ENCODE measurements at places on chromosomes 2 and 18.

- no peak for DNase-seq
These were observed 11.2 kb downstream of the ZNF385B start for GRCh38 chr2:179850188-179850587.

DNA sequence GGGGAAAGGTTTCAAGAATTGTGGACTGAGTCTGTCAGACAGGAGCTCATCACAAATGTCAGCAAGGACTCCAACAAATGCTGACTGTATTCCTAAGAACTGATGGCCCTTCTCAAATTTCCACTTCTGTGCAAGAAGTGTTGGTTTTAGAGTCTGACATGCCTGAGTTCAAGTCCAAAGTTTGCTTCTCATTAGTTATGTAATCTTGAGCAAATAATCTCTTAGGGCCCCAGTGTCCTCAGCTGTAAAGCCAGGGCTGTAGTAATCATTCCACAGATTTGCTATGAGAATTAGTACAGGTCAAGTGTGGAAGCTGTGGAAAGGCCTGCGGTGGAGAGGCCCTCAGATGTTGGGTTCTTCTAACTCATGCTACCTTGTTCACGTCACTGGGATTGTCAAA is 23.9 kb downstream of the MEP1B start:
- DNase-seq = no peak

DNA sequence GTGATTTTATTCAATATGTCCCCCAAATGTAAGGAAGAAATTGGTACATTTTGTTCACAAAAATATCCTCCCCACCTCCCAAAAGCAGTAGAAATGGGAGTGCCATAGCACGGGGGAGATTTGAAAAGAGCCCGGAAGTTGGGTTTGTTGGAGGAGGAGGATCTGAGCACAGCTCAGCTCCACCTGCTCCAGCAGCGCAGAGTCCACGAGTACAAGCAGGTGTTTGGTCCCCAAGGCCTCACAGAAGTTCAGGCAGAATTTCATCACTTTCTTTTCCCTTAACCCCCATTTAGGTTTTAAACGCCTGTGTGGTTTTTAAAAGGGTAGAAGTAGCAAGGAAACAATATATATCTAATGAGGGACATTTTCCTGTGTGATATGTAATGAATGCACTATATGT is 56.0 kb downstream of the TRAPPC12 start:
- no peak for DNase-seq

DNA sequence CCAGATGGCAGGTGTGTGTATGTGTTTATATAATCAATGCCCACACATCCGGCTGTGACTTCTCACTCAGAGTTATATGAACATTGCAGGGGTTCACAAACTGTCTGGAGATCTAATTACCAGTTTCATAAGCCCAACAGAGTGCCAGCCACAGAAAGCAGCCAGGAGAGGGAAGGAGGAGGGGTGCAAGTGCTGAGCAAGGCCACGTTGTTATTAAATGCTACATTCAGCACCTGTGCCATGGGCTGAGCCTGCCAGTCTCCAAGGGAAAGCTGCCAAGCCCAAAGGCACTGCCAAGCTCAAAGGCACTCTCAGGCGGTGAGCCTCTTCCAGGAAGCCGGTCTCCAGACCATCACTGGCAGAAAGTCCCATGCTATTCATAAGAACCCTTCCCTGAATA is 17.4 kb downstream of the XDH start:
- no peak for DNase-seq

- no peak for DNase-seq
These were observed 15.6 kb upstream of the SNED1 start for GRCh38 chr2:240982821-240983281.

GRCh38 chr2:238615187-238615586 is 188.5 kb downstream of the ASB1 start:
- no peak for DNase-seq

DNA sequence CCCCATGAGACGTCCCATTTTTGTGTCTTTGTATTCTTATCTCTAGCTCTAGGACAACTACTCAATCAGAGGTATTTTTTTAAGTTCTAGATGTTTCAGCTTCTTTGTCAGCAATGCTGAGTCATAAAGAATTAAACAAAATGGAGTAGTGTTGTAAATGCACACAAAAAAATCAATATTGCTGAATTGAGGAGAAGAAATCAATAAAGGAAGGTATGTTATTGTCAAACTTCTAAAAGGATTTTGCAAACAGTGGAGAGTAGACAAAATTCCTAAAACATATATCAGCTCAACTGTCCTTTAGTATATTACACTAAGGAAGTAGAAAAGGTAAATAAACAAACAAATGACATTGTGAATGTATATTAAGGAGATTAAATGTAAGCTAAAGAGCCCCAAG is 726.1 kb upstream of the NRXN1 start:
- no peak for DNase-seq

- DNase-seq = no peak
These were observed 1583.4 kb upstream of the PIK3C3 start for GRCh38 chr18:40371673-40372072.

- no peak for DNase-seq
These were observed 281.1 kb upstream of the TRIB2 start for GRCh38 chr2:12435430-12436222.

DNA sequence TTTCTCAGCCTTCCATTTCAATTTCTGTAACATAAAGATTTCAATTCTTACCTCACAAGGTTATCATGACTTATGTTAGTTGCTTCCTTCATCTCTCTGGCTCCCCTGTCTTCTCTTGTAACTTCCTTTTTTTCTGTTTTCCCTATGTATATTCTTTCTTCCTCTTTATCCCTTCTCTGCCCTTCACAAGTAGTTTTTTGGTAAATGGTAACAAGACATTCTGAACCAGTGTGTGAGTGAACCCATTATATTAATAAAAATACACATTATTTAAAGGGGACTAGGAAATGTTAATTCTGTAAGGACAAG is 8.4 kb downstream of the ACSL3 start:
- no peak for DNase-seq

- no peak for DNase-seq
These were observed 110.5 kb downstream of the DYSF start for GRCh38 chr2:71563872-71564271.

DNA sequence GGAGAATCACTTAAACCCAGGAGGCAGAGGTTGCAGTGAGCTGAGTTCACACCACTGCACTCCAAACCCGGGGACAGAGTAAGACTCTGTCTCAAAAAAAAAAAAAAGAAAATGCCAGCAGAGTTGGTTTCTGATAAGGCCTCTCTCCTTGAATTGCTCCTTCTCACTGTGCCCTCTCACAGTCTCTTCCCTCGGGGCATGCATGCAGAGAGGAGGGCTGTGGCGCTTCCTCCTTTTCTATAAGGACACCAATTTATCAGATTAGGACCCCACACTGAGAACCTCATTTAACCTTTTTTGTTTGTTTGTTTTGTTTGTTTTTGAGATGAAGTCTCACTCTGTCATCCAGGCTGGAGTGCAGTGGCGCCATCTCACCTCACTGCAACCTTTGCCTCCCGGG is 110.5 kb downstream of the ZFP36L2 start:
- no peak for DNase-seq

GRCh38 chr2:233331536-233331935 is 22.8 kb upstream of the DGKD start:
- DNase-seq = peak; percentile 55

DNA sequence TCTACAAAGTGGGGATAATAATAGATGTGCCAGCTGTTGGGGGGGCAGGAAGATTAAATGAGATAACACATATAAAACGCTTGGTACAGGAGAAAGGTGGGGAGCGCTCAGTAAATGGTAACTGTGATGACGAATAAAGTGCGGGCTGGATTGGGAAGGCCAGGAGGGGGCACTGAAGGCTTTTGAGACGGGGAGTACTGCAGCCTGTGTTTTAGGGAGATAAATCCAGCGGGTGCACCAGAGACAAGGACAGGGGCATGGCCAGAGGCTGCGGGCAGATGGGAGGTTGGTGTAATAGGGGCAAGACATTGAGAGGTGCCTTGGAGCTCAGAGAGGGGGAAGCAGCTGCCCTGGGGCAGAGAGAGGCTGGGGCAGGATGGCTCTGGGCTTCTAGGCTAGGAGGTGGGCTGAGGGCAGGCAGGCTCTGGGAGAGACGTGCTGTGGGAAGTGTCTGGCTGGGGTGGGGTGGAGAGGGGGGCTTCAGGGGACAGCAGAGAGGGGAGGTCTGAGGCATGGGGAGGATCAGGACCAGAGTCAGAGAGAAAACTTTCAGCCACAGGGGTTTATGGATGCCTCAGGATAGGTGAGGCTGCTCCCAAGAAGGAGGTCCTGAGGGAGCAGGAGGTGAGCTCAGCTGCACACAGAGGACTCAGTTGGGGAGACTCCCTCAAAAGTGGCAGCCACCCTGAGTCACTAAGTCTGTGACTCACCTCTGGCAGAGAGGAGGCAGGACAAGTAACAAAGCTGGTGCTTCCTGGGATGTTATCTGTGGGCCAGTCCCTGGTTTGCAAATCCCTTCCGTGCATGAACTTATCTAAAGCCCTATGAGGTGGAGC is 18.8 kb downstream of the TEX44 start:
- DNase-seq = no peak

GRCh38 chr2:69285379-69285894 is 101.6 kb downstream of the GFPT1 start:
- no peak for DNase-seq

GRCh38 chr18:14908541-14908940 is 160.6 kb downstream of the ANKRD30B start:
- DNase-seq = no peak

- no peak for DNase-seq
These were observed 33.4 kb upstream of the CLASP1 start for GRCh38 chr2:121682396-121683298.

GRCh38 chr2:172596776-172597175 is 40.9 kb downstream of the PDK1 start:
- DNase-seq = no peak

DNA sequence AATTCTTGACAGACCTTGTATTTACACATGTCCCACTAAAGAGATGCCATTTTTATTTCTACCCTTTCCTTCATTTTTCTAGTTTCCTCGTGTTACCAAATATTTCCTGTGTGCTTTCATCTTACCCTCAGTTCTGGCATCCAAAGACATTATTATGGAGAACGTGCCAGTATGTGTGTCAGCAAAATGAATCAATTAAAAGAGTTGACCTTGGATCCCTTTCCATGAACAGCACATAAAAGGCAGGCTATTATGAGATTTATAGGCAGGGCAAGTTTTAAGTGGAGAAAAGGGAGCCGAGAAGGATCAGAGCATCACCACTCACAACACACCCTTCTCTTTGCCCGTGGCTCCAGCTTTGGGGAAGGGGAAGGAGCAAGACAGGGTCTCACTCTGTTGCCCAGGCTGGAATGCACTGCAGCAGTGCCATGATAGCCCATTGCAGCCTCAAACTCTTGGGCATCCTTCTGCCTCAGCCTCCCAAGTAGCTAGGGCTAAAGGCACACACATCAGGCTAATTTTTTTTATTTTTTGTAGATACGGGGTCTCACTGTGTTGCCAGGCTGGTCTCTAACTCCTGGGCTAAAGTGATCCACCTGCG is 149.9 kb downstream of the GFPT1 start:
- DNase-seq = no peak

GRCh38 chr2:222518570-222519381 is 94.4 kb downstream of the SGPP2 start:
- no peak for DNase-seq

- no peak for DNase-seq
These were observed 14.5 kb downstream of the CABYR start for GRCh38 chr18:24153397-24153796.

- DNase-seq = no peak
These were observed 510.1 kb upstream of the RAB6C start for GRCh38 chr2:129469389-129469788.

DNA sequence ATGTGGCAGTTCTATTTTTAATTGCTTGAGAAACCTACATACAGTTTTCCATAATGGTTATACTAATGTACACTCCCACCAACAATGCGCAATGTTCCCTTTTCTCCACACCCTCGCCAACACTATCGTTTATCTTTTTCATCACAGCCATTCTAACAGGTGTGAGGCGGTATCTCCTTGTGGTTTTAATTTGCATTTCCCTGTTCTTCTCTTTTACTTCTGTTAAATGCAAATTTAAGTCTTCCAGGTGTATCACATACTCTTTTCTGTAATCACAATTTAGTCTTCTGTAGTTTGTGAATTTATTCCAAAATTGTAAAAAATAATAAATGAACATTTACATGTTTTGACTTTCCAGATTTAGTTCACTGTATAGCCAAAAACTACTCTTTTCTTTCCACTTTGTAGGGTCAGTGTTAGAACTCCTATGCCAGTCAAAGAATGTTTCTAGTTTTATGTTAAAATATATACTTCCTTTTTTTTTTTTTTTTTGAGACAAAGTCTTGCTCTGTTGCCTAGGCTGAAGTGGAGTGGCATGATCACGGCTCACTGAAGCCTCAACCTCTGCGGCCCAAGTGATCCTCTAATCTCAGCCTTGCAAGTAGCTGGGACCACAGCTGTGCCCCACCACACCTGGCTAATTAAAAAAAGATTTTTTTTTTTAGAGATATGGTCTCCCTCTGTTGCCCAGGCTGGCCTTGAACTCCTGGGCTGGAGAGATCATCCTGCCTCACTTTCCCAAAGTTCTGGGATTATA is 15.4 kb upstream of the ACYP2 start:
- no peak for DNase-seq

DNA sequence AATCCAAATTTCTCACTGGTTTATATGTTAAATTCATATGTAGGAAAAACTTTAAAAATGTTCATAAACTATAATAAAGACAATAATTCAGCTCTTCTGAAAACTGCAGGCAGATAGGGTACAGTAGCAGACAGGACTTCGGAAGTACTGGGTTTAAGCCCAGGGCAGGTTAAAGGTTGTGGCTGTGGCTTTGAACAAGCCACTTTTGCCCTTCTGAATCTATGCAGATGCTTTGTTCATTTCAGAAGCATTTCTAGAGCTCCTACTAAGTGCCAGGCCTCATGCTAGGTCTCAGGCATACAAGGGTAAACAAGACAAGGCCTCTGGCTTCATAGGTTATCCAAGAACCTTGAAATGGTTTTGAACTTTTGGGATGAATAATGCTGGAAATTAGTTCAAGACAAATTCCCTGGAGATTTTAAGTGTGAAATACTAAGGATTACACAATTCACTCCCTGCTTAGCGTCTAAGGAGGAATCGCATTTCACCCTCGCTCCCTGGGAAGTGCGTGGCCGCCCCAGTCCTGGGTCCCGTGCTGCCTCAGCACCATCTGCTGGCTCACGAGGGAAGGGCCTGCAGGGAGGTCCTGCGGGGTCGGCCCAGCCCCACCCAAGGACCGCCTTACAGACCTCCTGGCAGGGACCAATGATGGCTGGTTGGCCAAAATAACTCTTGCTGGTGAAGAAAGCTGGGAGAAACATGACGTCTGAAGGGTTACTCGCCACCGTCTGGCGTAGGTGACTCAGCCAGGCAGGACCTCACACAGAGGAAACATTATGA is 67.7 kb upstream of the L3MBTL4 start:
- DNase-seq = no peak

- no peak for DNase-seq
These were observed 186.8 kb downstream of the TMEM247 start for GRCh38 chr2:46666044-46666679.
